ENCODE measurements at places on chromosomes 1 and 21. TPM values are rescaled to one million over a fixed set of nuclear protein-coding genes. Genes with fewer than 3 reads are reported as not detected.

Gene WNT4
- total RNA-seq = not detected

Gene FAM43B
- total RNA-seq = not detected

Gene CRNN
- not detected for total RNA-seq

Gene LIN28A
- not detected for total RNA-seq

Gene SLAMF6
- 33.8 TPM for total RNA-seq

Gene YOD1
- total RNA-seq = 9.1 TPM

Gene ANGPTL3
- total RNA-seq = not detected

Gene GBP7
- total RNA-seq = 0.30 TPM

Gene TMEM234
- 16.4 TPM for total RNA-seq

Gene PKN2
- 25.5 TPM for total RNA-seq

Gene ACOT11
- 0.53 TPM for total RNA-seq

GRCh38 chr1:49013079-49013478 lies 236.4 kb upstream of the BEND5 start:
- no peaks in the 10 kb centered on the region for H3K36me3 ChIP-seq
- no peak for DNase-seq
- H3K27me3 ChIP-seq = no peaks in the 10 kb centered on the region
- H3K4me1 ChIP-seq = no peaks in the 10 kb centered on the region
- H3K27ac ChIP-seq = no peak overlapping the region
- no peak overlapping the region for H3K4me3 ChIP-seq

GRCh38 chr1:228751360-228752098 lies 16.2 kb downstream of the RHOU start:
- no peak overlapping the region for H3K4me3 ChIP-seq
- H3K4me1 ChIP-seq = peaks cover 53% of the 10 kb centered on the region
- peaks cover 25% of the 10 kb centered on the region for H3K27me3 ChIP-seq
- H3K36me3 ChIP-seq = peaks cover 12% of the 10 kb centered on the region
- no peak overlapping the region for H3K27ac ChIP-seq

DNA sequence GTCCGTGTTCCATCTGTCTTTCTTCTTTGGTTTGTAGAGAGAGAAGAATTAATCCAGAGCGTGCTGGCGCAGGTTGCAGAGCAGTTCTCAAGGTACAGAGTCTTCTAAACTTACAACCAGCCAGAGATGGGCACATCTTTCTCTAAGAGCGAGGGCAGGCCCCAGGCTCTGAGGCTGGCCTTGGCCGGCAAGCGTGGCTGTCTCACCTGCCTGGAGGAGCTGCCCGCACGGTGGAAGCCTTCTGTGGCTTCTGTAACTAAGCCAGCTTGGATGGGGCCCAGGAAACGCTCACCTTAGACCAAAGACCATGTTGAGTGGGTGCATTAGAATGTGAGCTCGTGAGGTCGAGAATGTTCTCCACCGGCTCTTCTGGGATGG lies 78.6 kb downstream of the PDE9A start:
- peaks cover 14% of the 10 kb centered on the region for H3K27me3 ChIP-seq
- no peak for DNase-seq
- no peak overlapping the region for H3K27ac ChIP-seq
- peaks cover 34% of the 10 kb centered on the region for H3K36me3 ChIP-seq
- peaks cover 46% of the 10 kb centered on the region for H3K4me1 ChIP-seq

DNA sequence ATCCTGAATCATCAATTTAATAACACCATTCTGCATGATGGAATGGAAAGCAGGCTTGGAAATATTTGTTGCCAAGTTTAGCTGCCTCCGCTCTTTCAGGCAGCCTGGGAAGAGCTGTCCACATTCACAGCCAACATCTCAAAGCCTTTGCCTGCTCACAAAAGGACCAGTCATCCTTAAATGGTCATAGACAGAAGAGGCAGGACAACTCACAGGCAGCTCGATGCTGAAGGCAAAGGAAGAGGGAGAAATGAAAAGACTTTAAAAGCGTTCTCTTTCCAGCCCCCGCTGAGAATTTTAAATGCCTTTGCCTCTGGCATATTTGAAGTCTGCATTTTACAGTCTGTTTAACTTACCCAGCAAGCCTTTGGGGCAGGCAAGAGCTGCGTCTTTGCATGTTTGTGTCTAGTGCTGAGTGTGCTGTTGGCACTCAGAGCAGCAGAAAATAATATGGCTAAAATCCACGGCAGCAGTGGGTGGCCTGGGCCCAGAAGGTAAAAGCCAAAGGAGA lies 68.9 kb downstream of the NMNAT2 start:
- peaks cover 13% of the 10 kb centered on the region for H3K27me3 ChIP-seq
- no peak overlapping the region for H3K4me3 ChIP-seq
- H3K27ac ChIP-seq = no peak overlapping the region
- peaks cover 4% of the 10 kb centered on the region for H3K4me1 ChIP-seq
- H3K36me3 ChIP-seq = no peaks in the 10 kb centered on the region
- DNase-seq = no peak

DNA sequence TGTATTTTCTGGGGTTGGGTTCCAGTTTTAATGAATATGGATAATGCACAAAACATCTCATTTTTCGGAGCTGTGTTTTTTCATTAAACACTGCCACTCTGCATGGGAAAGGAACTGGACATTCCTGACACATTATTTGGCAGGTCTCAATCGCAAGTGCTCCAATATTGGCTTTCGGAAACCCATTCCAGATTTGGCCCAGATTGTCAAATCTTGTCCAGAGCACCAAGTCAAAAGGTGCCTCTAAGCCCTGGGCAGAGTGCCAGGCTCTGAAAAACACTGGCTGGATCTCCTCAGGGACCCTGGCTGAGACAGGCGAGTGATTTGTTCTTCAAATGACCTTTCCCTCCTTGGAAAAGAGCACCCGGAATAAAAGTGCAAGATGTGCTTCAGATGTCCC lies 68.4 kb upstream of the MRPS6 start:
- H3K4me3 ChIP-seq = no peak overlapping the region
- no peak for DNase-seq
- H3K27me3 ChIP-seq = no peaks in the 10 kb centered on the region
- H3K36me3 ChIP-seq = peaks cover 17% of the 10 kb centered on the region

DNA sequence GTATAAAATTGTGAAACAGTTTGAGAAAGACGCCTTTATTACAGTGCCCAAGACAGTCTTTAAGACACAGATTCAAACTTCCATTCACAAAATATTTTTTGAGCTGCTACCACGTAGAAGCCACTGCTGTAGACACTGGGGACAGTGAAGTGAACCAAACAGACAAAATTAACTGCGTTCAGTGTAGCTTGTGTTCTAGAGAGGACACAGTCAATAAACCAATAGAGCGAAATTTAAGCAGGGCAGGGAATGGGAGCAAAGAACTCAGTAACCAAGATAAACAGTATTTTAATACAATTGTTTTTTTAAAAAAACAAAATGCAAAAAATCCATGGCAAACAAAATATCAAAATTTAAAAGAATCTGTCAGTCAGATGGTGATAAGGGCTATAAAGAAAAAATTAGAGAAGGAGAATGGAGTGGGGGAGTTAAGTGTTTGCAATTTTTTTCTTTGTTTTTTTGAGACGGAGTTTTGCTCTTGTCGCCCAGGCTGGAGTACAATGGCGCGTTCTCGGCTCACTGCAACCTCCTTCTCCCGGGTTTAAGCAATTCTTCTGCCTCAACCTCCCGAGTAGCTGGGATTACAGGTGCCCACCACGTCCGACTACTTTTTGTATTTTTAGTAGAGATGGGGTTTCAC lies 719 bp upstream of the PARS2 start:
- peaks cover 17% of the 10 kb centered on the region for H3K4me1 ChIP-seq
- H3K36me3 ChIP-seq = no peaks in the 10 kb centered on the region
- no peaks in the 10 kb centered on the region for H3K27me3 ChIP-seq
- no peak overlapping the region for H3K27ac ChIP-seq
- no peak for DNase-seq

GRCh38 chr1:17289721-17290120 lies 18.3 kb upstream of the PADI4 start:
- H3K4me3 ChIP-seq = no peak overlapping the region
- no peak overlapping the region for H3K27ac ChIP-seq
- H3K36me3 ChIP-seq = no peaks in the 10 kb centered on the region
- H3K4me1 ChIP-seq = no peaks in the 10 kb centered on the region
- DNase-seq = no peak

DNA sequence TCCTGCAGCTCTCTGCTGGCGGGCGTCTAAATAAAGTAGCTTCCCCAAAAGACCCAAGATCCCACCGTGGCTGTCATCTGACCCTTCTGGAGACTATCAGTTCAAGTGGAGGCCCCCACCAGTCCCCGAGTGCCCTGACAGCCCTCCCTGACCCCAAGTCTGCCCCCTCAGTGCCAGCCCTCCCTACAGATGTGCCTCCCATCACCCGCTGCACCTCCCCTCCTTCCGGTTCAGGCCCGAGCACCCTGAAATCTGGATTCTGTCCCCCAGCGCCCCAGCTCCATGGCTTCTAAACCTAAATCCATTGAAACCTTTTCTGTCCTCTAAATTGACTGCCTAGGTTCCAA lies 595 bp downstream of the IL10RB start:
- no peaks in the 10 kb centered on the region for H3K27me3 ChIP-seq
- peaks cover 72% of the 10 kb centered on the region for H3K36me3 ChIP-seq
- H3K4me3 ChIP-seq = peak overlapping the region; percentile 95
- peak overlapping the region; percentile 88 for H3K27ac ChIP-seq

- DNase-seq = no peak
- no peak overlapping the region for H3K4me3 ChIP-seq
- no peaks in the 10 kb centered on the region for H3K4me1 ChIP-seq
- H3K27me3 ChIP-seq = peaks cover 13% of the 10 kb centered on the region
- H3K27ac ChIP-seq = no peak overlapping the region
Measured at GRCh38 chr1:50047916-50048694, 24.4 kb upstream of the AGBL4 start.

- DNase-seq = no peak
- no peak overlapping the region for H3K4me3 ChIP-seq
Measured at GRCh38 chr1:69743146-69743545, 175.4 kb downstream of the LRRC7 start.

- H3K27me3 ChIP-seq = no peaks in the 10 kb centered on the region
- peaks cover 31% of the 10 kb centered on the region for H3K36me3 ChIP-seq
- no peak overlapping the region for H3K4me3 ChIP-seq
- no peak overlapping the region for H3K27ac ChIP-seq
Measured at GRCh38 chr1:45846931-45847330, 43.5 kb downstream of the MAST2 start.

GRCh38 chr1:89699451-89699986 lies 66.6 kb downstream of the LRRC8C start:
- H3K4me3 ChIP-seq = peak overlapping the region; percentile 26
- H3K27ac ChIP-seq = peak overlapping the region; percentile 89
- H3K4me1 ChIP-seq = peaks cover 85% of the 10 kb centered on the region
- no peak for DNase-seq
- H3K36me3 ChIP-seq = peaks cover 76% of the 10 kb centered on the region

DNA sequence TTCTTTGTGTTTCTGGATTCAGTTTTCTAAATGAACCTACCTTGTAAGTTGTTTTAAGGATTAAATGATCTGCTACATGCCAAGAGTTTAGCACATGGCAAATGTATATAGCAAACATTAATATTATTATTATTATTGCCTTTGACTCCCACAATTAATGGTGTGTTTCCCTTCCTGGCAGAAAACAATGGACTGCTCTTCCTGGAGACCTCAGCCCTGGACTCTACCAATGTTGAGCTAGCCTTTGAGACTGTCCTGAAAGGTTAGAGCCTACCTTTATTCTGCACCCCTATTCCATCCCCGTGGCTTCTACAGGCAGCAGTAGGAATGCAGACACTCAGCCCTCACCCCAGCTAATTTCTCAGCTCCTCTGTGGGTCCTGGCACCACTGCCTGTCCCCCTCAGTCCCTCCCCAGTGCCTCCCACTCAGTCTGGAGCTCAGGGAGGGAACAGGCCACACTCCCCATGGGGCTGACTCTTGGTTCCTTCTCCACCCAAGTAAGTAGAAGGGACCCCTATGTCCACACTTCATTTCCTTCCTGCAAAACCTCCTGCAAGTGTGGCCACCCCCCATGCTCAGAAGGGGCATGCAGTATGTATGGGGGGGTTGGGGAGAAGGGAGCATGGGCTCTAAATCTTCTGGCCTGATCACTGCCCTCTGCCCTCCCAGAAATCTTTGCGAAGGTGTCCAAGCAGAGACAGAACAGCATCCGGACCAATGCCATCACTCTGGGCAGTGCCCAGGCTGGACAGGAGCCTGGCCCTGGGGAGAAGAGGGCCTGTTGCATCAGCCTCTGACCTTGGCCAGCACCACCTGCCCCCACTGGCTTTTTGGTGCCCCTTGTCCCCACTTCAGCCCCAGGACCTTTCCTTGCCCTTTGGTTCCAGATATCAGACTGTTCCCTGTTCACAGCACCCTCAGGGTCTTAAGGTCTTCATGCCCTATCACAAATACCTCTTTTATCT lies 8.8 kb downstream of the RAB25 start:
- peaks cover 18% of the 10 kb centered on the region for H3K4me1 ChIP-seq
- no peak overlapping the region for H3K4me3 ChIP-seq
- no peaks in the 10 kb centered on the region for H3K36me3 ChIP-seq
- H3K27ac ChIP-seq = no peak overlapping the region

DNA sequence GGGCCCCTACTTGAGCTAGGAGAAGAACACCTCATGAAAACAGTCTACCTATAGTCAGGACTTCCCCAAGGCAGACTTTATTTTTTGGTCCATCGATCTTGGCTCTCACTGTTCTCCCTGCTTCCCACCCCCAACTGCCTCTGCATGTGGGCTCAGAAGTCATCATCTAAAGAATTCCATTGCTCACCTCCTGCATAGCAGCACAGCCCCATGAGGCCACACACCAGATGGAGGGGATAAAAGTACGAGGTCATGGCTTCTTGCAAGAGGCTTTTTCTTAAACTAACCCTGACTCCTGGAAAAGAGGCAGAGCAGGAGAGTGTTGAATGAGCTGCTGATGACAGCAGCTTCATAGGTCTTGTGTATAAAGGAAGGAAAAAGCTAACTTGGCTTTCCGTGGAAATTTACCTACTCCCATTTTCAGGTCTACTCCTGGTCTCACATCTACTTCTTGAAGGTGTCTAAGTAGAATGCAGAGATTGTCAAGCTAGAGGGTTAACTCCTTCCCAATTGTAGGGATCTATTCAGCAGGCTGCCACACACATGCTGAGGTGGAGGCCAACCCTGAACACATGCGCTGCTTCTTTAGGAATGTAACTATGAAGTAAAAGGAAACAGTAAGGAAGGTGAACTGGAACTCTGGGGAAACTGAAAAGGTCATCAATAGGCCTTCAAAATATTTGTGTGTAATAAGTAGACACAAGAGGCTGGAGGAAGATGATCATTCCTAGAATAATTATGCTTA lies 18.7 kb downstream of the WNT2B start:
- no peaks in the 10 kb centered on the region for H3K4me1 ChIP-seq
- H3K27me3 ChIP-seq = no peaks in the 10 kb centered on the region
- no peak for DNase-seq
- H3K27ac ChIP-seq = no peak overlapping the region
- no peak overlapping the region for H3K4me3 ChIP-seq

DNA sequence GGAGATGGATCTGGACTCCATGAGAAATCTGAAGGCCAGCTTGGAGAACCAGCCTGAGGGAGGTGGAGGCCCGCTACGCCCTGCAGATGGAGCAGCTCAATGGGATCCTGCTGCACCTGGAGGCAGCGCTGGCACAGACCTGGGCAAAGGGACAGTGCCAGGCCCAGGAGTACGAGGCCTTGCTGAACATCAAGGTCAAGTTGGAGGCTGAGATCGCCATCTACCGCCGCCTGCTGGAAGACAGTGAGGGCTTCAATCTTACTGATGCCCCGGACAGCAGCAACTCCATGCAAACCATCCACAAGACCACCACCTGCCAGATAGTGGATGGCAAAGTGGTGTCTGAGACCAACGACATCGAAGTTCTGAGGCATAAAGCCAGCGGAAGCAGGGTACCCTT lies 601.5 kb upstream of the ZP4 start:
- DNase-seq = no peak
- no peak overlapping the region for H3K27ac ChIP-seq
- H3K4me3 ChIP-seq = no peak overlapping the region
- H3K36me3 ChIP-seq = no peaks in the 10 kb centered on the region
- no peaks in the 10 kb centered on the region for H3K4me1 ChIP-seq
- H3K27me3 ChIP-seq = no peaks in the 10 kb centered on the region

- peaks cover 7% of the 10 kb centered on the region for H3K36me3 ChIP-seq
- H3K27ac ChIP-seq = no peak overlapping the region
Measured at GRCh38 chr1:180787628-180788307, 124.9 kb upstream of the KIAA1614 start.

Data from activated CD4-positive, alpha-beta memory T cell treated with anti-CD3 and anti-CD28 coated beads, Interleukin-2, amount 10 ng/mL, durations not matched to agents 7 days and 5 days (primary cell).